Bronchial epithelial cell (primary cell): ENCODE measurements at places on chromosomes 7 and 10.

DNA sequence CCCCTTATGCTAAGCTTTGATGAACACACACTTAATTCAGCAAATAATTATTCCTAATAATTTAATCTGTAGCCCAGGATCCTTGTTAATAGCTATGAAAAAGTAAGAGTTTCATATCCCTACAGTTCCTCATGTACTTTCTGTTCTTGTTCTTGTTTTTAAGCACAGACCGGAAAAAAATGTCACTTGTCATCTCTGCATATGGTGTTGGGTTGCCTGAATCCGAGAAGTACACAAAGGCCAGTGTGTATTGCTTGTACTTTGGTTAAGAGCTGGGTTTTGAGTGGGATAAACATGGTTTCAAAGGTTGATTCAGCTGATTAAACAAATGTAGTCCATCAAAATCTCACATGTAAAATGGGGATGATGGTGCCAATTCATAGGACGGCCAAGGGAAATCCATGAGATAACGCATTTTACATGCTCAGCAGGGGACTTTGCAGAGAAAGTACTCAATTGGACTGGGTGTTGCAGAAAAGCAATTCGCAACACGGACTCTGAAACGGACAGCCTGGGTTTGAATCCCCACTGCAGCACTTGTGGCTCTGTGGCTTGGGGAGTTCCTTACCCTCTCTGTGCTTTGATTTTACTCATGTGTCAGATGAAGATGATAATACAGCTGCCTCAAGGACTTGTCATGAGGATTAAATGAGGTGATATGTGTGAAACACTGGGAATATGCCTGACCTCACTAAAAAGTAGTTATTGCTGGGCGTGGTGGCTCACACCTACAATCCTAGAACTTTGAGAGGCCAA, 71.7 kb downstream of the MAP3K8 start:
- no peak for DNase-seq

- DNase-seq, result no peak
These were observed 9.4 kb upstream of the CLDN3 start for GRCh38 chr7:73779517-73779916.

GRCh38 chr7:22417841-22418240, 60.9 kb upstream of the RAPGEF5 start:
- no peak for DNase-seq

- DNase-seq, result no peak
These were observed 465.1 kb downstream of the ATRNL1 start for GRCh38 chr10:115558252-115558651.

DNA sequence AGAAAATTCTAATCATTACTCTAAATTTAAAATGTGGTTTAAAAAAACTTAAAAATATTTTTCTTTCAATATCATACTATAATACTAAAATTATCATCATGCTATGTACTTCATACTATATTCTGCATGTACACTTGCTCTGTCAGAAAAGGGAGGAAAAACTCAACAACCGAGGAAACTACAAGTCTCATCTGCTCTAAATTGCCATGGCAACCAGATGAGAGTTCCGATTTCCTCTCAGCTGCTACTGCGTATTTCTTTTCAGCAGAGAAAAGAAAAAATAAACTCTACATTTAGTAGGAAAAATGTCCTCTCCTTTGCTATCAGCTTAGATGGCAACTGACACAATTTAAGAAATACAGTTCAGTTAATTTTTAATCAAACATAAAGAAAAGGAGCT, 178.9 kb downstream of the SRPK2 start:
- no peak for DNase-seq

GRCh38 chr10:23338155-23338828, 6.3 kb downstream of the C10orf67 start:
- peak; percentile 46 for DNase-seq

GRCh38 chr7:1942243-1942940, 272.3 kb downstream of the ELFN1 start:
- no peak for DNase-seq

DNA sequence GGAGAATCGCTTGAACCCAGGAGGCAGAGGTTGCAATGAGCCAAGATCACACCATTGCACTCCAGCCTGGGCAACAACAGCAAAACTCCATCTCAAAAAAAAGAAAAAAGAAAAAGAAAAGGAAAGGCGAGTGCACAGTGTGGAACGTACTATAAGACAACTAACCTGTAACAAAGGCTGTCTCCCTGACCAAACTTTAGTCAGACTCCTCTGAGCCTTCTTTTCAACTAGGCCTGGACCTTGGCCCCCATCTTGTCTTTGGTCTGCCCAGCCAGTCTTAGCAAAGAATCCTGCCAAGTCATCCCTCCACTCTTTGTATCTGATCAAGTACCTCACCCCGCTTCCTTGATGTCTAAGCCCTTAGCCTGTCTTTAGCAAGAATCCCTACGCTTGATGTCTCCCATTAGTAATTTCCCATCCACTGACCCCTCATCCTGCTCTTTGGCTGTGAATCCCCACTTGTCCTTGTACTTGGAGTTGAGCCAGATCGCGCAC, 68.9 kb upstream of the KDM7A start:
- no peak for DNase-seq

DNA sequence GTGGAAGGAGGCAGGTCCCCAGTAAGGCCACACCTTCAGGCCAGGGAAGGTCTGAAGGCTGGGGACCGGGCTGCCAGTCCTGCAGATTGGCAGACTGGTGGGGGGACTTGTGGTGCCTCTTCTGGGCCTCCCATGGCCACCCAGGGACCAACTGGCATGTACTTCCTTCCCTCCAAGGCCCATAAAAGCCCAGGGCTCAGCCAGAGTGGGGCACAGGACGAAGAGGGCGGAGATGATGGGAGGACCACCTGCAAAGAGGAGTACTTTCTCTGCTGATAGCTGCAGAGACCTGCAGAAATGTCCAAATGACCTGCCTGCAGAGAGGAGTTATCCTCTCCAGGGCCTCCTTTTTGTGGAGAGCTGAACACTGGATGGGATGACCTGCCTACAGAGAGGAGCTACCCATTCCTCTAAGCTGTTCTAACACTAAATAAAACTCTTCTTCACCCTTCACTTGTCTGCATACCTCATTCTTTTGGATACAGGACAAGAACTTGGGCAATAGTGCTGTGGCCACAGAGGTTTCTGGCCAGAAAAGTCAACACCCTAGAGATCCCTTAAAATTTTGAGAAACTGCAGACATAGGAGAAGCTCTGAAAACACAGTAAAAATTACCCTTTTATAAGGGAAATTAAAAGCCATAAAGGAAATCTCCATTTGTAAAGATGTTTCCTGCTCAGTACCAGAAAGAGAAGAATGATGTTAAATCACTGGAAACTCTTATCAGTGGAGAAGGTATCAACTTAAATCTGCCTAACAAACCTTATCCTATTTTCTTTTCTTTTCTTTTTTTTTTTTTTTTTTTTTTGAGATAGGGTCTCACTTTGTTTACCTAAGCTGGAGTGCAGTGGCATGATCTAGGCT, 20.7 kb upstream of the PRF1 start:
- no peak for DNase-seq

- no peak for DNase-seq
These were observed 113.6 kb downstream of the CCNY start for GRCh38 chr10:35449944-35450343.

DNA sequence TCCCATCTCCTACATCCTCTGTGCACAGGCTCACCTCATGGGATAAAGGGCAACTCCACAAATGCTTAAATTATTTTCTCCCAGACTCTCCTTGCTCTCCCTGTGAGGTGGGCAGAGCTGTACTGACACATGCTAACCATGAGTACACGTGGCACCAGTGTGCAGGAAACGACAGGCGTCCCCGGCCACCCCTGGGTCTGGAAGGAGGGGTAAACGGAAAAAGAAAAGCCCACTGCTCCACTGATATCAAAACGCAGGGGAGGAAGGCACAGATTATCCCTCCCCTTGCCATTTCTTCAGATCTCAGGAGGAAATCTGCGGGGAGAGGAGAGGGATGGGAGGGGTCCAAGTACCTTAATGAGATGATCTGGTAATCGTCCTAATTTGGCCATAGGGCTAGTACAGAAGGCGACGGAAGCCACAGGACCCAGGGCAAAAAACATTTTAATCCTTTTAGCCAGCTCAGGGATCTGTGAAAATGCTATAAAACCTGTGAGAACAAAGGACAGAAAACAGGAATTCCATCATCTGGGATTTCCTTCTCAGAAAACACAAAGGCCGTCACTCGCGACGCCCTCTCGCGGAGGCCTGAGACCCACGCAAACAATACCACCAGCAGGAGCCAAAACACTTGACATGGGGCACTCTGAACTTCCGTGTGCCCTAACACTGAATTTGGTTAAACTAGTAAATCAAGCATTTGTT, 17.8 kb upstream of the CH25H start:
- DNase-seq, result no peak

DNA sequence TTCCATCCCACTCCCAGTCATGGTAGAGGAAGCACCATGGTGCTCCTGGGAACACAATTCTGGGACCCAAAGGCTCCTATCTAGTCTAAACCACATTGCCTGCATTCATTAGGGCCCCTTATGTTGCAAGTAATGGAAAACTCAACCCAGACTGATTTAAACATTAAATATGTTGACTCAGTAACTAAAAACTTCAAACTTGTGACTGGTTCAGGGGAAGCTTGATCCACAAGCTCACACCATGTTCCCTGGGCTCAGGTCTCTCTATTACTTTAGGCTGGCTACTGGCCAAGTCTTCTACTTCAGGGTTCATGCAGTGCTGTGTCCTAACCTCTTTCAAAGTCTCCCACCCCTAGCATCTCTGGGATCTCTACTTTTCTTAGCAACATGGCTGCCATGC, 13.1 kb downstream of the WNT16 start:
- no peak for DNase-seq

DNA sequence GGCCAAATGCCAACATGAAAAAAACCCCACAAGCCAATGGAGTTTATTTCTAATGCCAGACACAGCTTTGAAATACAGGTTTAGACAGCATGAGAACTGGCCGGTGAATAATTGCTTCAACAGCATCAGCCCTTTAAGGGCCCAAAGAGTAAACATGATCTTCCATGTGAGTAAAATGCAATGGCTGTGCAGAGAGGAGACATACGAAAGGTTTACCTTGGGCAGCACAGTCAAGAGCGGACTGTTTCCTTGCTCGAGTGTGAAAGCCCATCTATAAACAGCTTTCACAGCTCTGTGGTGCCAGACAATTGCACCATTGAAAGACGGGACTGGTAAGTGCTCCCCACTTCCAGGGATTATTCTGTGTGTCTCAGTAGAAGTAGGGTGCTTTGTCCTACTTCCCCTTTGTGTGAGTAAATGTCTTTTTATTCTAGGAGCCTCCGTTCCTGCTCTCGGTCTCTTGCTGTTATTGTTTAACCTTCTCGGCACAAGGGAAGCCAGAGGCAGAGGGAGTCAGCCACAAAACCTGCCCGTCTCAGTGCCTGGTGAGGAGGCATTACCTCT, 77.8 kb upstream of the KAT6B start:
- no peak for DNase-seq

DNA sequence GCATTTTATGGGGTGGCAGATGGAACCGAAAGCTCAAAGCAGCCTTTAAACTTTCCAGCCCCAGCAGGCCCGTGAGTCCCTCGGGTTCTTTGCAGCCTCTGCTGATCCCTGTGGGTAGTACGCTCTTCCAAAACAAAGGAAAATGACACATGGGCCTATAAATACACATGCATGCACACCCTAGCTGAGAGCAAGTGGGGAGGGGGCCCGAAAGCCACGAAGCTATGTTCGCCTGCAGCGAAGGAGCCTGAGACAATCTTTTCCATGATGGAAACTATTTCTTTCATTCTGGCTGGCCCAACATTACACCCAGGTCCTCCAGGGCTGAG, 32.2 kb downstream of the CALML5 start:
- no peak for DNase-seq

DNA sequence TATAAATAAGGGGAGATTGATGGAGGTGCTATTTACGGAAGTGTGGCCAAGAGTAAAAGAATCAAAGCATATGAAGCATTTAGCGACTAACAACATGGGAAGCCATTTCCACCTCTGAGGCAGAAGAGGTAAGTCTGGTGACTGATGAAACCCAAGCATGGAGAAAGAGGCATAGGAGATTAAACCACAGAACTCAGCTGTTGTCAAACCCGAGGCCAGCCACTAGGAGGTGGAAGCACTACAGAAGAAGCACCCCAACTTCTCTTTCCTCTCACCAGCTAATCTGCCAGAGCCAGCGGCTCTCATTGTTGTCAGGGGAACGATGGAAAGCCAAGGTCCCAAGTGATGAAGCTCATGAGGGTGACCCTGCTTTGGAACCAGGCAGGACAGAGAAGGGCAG, 19.6 kb upstream of the CNTNAP2 start:
- no peak for DNase-seq

DNA sequence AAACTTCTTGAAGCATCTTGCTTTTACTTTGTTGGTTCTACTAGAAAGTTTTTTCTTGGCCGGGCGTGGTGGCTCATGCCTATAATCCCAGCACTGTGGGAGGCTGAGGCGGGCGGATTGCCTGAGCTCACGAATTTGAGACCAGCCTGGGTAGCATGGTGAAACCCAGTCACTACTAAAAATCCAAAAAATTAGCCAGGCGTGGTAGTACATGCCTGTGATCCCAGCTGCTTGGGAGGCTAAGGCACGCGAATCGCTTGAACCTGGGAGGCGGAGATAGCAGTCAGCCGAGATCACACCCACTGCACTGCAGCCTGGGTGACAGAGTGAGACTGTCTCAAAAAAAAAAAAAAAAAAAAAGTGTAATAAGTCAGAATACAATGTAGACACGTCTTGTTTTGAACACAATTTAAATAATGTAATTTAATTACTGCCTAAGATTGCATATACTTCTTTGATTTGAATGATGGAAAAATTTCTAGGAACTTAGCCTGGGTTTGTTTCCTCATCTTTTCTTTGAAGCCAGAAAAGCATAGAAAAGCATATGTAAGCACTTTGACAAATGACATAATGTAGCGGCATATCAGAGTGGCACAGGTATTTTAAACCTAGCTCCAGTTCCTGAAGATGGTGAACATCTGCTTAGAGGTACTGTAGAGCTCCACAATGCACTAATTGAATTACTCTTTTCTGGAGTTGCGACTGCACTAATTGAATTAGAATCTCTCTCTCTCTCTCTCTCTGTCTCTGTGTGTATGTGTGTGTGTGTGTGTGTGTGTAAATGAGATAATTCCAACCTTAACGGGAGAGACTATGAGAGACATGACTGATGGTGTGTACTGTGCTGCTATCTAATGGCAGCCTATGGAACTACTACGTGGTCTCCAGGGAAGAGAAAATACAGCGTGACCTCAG, 87.8 kb downstream of the BTRC start:
- peak; percentile 73 for DNase-seq

DNA sequence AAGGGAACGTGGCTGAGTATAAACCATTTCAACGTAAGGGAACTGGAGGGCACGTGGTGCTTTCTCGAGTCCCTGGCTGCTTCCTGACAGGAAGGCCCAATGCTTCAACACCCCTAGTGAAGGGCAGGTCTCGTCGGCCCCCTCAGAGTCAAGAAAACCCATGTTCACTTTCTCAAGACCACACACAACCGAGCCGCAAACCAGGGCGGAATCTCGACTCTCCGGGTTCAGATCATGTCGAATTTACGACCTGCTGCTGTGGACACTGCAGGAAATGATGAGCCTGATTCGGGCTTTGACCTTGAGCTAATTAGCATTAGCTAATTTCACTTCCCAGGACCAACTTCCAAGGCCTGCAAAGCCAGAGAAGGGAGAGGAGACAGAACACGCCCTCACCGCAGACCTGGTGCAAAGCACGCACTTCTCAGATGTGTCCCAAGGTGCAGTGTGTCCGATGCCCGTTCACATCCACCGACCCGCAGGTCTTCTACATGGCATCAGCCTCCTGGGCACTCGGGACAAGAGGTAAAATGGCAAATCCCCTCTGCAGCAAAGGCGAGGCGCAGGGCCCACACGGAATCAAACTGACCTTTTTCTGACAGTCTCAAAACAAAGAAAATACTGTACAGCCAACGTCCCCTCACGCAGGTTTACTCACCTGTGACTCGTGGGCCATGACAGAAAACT, 94.7 kb downstream of the DIP2C start:
- DNase-seq, result no peak

- no peak for DNase-seq
These were observed 36.5 kb downstream of the GHRHR start for GRCh38 chr7:31000161-31000693.
